NCI-H2171 treated with DMSO at 0.1 percent for 48 hours (cell line): ENCODE measurements at places on chromosomes 2 and 18.
A peak's percentile ranks its signal among the peaks of the same experiment; 100 is the strongest.

DNA sequence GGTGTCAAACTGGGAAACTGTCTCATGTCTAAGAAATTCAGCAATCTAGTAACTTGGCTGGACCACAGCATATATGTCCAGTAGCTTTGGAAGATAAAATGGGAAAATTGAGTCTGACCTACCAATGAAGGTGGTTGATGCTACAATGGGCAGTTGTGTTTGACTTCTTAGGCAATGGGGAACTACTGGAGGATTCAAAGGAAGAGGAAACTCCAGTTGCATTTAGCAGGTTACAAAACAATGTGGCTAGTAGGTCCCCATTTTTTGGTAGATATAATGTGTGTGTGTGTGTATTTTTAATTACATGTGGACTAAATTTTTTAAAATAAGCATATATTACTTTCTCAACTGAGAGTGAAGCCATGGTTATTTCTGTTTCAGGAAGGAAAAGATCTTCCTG lies 427.7 kb downstream of the NBAS start:
- DNase-seq = no peak

GRCh38 chr2:62305421-62306176 lies 109.7 kb downstream of the B3GNT2 start:
- no peak for DNase-seq

GRCh38 chr18:63126134-63127069 lies 193.2 kb downstream of the BCL2 start:
- no peak for DNase-seq

DNA sequence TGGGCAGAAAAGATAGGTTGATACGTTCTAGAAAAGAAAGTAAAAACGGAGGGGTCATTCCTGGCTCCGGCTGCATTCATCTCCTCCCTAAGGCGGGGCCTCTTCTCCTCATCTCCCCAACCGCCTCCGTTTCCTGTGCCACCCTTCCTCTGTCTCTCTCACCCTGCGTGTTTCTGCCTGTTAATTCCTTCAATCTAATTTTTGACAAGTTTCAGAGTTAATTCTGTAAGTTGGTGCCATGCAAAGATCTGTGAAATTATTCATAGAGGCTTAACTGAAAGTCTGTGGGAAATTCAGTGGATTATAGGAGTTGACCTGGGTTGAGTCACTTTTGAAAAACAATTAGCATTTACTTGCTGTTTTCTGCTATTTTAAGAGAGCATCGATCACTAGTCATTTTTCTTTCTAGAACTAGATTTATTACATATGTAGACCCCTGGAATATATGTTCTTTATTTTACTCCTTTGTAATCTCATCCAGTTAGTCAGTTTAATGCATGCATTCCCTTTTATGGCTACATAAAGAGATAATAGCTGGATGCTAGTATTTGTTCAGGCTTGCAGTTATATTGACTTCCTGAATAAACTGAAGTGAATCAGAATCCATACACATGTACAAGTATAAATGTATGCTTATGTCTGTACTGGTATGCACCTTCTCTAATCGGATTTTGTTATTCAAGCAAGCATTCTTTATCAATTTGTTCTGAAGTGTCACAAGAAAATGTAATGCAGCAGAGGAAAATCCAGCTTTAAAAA lies 91.1 kb downstream of the EML6 start:
- DNase-seq = no peak

GRCh38 chr18:49021433-49022129 lies 70.8 kb upstream of the SMAD7 start:
- peak; percentile 17 for DNase-seq

- no peak for DNase-seq
These were observed 136.7 kb downstream of the EML6 start for GRCh38 chr2:54859997-54860701.

DNA sequence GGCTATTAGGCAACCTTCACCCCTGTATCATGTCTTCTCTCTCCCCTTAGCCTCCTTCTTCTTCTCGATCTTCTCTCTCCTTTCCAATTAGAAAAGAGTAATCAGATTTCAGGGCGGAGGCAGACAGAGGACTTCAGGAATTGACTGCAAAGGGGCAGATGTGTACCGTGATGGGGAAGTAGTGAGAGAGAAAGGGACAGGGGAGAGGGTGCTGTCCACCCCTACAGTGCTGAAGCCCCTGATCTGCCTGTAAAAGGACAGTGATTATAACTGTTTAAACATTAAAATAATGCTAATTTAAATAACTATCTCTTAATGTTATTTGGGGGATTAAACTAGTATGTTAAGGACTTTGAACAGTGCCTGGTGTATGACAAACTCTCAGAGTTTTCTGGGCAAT lies 178.5 kb downstream of the ACTR3 start:
- no peak for DNase-seq

GRCh38 chr2:9975805-9976447 lies 24.4 kb downstream of the GRHL1 start:
- DNase-seq = no peak

- no peak for DNase-seq
These were observed 266.6 kb downstream of the TFCP2L1 start for GRCh38 chr2:121018136-121019061.

GRCh38 chr18:58529714-58530354 lies 99.1 kb downstream of the ALPK2 start:
- DNase-seq = peak; percentile 58

DNA sequence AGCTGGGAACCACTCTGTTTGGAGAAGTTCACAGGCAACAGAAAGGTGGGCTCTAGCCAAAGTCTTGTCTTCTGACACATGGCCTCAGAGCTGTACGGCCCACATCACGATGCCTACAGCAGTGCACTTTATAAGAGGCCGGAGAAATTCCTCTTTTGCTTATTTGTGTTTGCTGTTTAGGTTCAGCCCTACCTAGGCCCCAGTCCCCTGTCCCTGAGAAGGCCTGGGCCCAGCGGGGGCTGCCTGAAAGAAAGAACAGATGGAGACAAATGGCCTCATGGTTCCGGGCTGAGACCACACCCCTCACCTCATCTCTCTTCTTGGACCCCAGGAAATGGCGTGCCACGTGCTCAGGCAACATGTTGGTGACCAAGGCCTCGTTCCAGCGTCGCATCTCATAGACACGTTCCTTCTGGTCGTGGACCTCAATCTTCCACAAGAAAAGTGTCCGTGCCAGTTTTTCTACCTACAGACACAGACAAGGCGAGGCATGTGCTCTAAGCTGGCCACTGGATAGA lies 30.9 kb downstream of the CENPO start:
- no peak for DNase-seq

GRCh38 chr18:52394602-52395001 lies 54.6 kb downstream of the DCC start:
- no peak for DNase-seq

DNA sequence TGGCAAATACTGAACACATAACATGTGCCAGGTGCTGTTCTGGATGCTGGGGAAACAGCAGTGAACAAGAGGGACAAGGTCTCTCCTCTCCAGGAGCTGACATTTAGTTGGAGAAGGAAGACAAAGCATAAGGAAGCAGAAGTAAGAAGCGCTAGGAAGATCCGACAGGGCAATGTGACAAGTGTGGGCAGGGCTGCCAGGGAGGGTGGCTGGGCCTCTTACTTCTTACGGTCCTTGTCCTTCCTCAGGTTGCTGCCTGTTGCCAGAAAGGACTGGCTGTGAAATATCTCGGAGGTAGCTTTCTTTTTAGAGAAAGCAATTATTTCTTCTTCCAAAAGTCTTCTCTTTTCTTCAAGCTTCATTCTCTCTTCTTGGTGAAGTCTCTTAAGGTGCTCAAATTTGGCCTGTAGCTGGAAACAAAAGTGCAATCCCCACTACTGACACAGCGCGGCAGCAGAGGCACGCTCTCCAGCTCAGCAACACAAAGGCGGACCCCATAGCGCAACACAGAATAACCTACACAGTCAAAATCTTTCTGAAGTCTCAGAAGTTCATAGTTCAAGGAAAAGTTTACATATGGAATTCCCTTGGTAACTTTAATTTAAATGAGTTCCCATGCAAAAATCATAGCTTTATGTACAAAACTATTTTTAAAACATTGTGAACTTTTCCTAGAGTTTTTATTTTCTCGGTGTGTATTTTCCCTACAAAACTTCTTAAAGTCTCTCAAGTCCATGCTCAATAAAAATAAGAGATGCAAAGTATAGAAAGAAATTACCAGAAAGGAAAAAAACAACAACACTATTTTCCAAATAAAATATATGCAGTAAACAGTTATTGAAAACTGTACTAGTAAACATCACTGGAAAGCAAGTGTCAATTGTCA lies 67.7 kb downstream of the SEPTIN10 start:
- DNase-seq = peak; percentile 64

GRCh38 chr18:57925706-57926105 lies 118.3 kb upstream of the NEDD4L start:
- DNase-seq = no peak

GRCh38 chr2:556485-556884 lies 120.7 kb downstream of the TMEM18 start:
- no peak for DNase-seq

- no peak for DNase-seq
These were observed 332.5 kb downstream of the PID1 start for GRCh38 chr2:228938629-228939028.

DNA sequence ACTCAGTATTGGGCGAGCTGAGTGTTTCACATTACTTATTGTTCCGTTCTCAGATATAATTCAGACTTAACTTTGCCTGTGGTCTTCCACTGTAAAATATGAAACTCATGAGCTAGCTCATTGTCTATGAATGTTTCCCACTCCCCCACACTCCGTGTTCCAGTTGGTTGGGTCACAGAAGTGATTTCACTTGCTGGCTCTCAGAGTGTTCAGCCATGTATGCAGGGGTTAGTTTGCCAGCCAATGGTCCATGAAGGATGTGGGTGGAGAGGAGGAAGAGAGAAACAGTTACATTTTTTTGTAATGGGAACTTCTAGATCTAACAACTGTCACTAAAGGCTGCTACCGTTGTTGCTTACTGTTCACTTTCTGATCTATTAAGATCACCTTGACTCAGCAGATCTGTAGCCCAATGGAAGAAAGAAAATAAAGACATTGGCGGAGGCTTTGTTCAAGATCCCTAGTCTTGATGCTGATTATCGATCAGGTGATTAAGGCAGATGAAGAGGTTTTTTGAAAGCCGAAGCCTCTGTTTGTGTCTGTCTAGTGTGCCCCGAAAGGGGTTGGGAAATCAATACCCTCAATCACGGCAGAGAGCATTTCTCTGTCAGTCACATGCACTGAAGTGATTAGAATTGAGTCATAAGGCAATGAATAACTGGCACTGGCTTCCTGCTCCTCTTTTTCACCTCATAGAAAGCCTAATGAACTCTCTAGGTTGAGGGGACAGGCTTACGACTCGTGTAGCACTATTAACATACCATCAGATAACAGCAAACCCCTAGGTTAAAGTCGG lies 279.7 kb upstream of the FIGN start:
- no peak for DNase-seq

- peak; percentile 71 for DNase-seq
These were observed 262.7 kb upstream of the FN1 start for GRCh38 chr2:215698566-215698965.

DNA sequence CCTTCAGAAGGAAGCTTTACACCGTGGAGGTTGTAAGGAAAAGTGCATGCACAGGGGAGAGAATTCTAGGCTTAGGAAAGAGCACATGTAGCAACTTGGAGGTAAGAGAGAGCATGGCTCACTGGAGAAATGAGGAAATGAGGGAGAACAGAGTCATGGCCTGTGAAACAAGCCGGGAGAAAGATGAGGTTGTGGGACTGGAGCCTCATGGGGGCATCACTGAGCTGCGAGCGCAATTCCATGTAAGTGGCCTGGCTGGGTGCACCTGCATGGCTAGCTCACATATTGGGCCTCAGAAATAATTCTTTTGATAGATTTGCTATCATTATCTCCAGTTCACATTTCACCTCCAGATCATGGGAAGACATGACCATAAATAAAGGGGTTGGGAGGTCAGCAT lies 785.5 kb upstream of the RAB6C start:
- DNase-seq = no peak

- peak; percentile 61 for DNase-seq
These were observed 6.9 kb upstream of the FLACC1 start for GRCh38 chr2:201363857-201364560.

- no peak for DNase-seq
These were observed 54.5 kb downstream of the PLEKHM3 start for GRCh38 chr2:207970826-207971180.

DNA sequence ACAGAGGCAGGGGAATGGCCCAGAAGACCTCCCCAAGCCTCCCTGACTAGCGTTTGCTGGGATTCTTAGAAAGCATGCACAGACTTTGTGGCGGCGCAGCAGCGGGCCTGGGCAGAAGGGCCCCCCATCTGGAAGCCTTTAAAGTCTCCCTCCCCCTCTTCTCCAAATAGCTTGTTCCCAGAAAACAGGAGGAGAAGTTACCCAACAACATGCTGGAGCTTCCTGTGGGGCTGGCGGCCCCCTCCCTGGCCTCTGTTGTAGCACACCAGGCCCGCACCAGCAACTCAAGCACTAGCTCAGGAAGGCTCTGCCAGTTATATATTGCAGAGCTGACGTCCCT lies 334.8 kb downstream of the DYSF start:
- DNase-seq = no peak

- no peak for DNase-seq
These were observed 61.9 kb upstream of the PPP1CB start for GRCh38 chr2:28689771-28690170.

GRCh38 chr2:200905618-200906296 lies 16.6 kb downstream of the NIF3L1 start:
- peak; percentile 60 for DNase-seq

DNA sequence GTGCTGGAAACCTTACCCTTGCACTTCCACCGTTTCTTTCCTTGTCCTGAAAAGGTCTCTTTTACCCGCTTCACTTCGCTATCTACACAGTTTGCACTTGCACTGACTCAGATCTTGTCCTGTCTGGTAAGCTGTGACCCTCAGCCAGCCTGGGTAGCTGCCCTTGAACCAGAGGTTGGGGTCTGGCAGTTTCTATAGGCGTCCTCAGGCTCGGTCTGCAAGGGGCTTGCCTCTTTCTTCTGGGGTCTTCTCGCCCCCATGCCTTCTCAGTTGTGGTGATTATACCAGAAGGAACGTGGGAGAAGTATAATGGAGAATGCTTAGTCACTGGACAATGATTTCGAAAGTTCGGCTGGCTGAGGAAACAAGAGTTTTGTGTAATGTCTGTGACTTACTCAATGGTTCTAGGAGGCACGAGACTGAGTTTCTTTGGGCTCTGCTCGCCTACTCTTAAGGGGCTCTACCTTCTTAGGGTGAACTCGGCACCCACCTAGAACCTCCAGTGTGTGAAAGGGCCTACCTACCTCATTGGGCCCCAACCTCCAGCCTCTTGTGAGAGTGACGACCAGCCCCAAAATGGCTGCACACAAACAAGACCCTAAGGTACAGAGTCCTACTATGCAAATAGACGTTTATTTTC lies 6.9 kb upstream of the STAT1 start:
- DNase-seq = no peak

DNA sequence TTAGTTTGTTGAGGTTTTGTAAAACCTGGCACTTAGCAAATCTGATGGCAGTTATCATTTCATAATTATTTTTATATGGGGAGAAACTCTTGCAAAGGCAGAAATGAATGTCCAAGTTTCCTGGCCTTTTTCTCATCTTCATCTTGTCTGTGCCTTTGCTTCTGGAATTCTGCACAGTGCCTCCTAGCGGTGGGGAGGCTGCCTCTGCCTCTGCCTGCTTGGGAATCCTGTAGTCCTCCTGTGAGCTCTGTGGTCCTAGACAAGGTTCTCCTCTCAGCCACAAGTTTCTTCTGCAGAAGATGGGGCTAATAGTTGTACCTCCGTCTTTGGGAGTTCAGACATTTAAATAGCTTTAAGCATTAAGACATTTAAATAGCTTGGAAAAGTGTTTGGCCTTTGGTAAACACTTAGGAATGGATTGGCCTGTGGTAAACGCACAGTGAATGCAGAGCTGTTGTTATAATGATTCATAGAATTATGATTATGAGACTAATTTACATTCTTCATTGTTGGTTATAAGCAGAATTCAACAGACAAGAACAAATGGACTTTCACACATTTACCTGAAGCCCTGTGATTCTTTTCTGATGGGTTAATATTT lies 101.2 kb downstream of the ZNF236 start:
- DNase-seq = no peak
